ENCODE measurements at places on chromosomes 3 and 15.

DNA sequence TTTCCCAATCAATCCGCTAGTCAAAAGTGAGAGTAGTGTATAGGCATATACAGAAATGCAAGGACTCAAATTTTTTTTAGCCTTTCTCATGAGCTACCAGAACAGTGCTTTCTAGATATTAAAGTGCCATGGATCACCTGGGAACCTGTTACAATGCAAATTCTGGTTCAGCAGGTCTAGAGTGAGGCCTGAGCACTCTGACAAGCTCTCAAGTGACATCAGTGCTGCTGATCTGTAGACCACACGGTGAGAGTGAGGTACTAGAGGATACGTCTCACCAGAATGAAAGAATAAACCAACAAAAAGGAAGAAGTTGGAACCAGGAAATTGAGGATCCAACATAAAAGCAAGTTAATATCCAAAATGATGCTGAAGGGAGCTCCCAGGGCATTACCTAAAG is 16.0 kb upstream of the PLA2G4D start:
- no peak for DNase-seq

GRCh38 chr15:77563623-77564156 is 69.0 kb downstream of the LINGO1 start:
- no peak for DNase-seq

- no peak for DNase-seq
These were observed 273.8 kb downstream of the CD47 start for GRCh38 chr3:107817076-107817475.

- no peak for DNase-seq
These were observed 288.9 kb downstream of the ZBBX start for GRCh38 chr3:167091226-167091625.

GRCh38 chr3:150345021-150345538 is 63.0 kb upstream of the TSC22D2 start:
- DNase-seq, result no peak

DNA sequence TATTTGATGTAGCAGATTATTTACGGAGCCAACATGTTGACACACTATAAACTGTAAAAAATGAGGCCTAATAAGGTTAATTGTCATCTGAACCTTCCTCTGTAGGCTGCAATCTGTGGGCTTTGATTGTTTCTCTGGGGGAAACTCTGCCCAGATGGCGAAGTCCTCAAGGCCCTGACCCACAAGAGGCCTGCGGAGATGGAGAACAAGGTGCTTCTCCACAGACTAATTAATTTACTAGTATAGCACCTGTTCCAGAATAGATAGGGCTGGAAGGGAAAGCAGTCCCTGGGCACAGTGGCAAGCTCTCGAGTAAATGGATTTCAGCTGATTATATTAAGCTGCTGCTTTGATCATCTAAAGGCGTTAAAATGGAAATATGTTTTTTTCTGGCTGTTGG is 338.8 kb upstream of the DNAJC19 start:
- DNase-seq, result no peak

DNA sequence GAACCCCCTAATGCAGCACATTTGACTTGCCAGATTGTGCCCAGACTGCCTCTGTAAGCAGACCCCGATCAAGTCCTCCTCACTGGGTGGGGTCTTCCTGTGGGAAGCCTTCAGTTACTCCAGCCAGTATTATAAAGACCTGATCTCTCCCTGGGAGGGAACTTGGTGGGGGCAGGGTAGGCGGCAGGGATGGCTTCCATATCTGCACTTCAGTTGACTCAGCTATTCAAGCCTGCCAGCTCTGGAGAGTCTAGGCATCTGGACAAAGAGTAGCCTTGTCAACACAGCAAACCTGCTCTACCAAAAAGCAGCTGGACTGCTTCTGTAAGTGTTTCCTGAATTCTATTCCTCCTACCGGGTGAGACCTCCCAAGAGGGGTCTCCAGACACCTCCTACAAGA is 21.0 kb upstream of the SLC25A38 start:
- no peak for DNase-seq

- DNase-seq, result no peak
These were observed 34.6 kb downstream of the SH3BP5 start for GRCh38 chr3:15297608-15298350.

DNA sequence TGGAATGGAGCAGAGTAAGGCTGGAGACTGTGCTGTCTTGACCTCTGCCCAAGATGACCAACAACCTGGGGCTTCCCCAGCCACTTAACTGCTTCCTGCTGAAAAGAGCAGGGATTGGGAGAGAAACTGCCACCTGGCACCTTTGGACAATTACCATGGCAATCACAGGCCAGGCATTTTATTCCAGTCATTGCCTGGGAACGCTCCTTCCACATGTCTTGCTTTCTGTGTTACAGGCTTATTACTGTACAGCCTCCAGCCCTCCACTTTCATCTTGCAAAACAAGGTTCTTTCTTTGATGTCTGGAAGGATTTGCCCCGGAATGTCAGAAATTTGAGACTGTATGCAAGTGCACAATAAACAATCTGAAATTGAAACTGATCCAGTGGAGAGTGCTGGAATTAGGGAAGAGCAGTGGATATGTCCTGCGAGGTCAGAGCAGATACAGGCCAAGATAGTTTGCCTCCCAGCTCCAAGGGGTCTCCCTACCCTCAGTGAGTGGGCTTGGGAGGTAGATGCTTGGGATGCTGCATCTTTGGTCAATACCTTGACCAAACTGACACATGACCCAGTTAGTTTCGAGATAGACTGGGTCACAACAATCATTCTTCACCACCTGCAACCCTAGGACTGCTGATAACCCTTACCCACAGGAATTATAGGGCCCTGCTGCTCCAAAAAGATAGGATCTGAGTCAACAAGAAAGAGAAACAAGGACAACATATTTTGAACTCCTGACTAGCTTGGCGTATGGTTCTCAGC is 2.7 kb downstream of the PPP1R14D start:
- DNase-seq, result no peak

DNA sequence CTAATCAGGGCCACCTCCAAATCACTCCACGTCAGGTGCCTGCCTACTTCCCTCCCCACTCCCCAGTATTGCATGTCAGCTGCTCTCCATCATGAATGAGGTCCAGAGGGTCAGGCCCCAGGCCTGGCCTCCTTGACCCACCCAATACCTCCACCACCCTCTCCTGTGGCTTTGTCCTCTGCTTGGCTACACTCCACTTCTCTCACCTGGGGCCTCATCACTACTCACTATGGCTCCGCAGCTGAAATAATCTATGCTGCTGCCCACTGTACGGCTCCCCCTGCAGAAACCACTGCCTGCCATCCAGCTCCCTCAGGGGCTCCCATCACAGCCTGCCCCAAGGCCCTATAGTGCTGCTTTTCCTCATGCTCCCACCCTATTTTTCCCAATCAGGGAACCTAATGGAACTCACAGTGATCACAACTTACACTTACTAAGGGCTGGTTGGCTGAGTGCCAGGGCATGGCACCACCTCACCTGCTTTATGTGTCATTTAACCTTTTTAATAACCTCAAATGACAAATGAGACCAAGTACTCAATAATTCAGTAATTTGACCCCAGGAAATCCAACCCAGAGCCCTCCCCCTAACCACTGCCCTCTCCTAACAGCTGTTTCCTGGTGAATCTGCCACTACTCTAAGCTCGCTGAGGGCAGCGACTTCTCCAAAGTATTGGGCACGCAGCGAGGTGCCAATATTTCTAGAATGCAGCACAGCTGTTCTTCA is 2.3 kb downstream of the GORASP1 start:
- DNase-seq, result no peak

GRCh38 chr3:117788061-117788460 is 1078.5 kb downstream of the TUSC7 start:
- no peak for DNase-seq

Measured in activated CD4-positive, alpha-beta T cell treated with anti-CD3 and anti-CD28 coated beads for 1 hour (primary cell).